ENCODE measurements at places on chromosomes 11 and 22. TPM values are rescaled to one million over a fixed set of nuclear protein-coding genes. Genes with fewer than 3 reads are reported as not detected.

GRCh38 chr11:15688351-15688792 lies 573.6 kb downstream of the INSC start:
- H3K36me3 ChIP-seq = peaks cover 6% of the 10 kb centered on the region
- H3K27ac ChIP-seq = no peak overlapping the region
- peaks cover 26% of the 10 kb centered on the region for H3K27me3 ChIP-seq
- no peaks in the 10 kb centered on the region for H3K4me1 ChIP-seq

- H3K27me3 ChIP-seq = peaks cover 2% of the 10 kb centered on the region
- no peaks in the 10 kb centered on the region for H3K36me3 ChIP-seq
- no peak for DNase-seq
- no peak overlapping the region for H3K4me3 ChIP-seq
- no peak overlapping the region for H3K27ac ChIP-seq
Observed at GRCh38 chr11:83759148-83759547, 473.0 kb upstream of the CCDC90B start.

Gene RTN4RL2
- total RNA-seq = not detected

DNA sequence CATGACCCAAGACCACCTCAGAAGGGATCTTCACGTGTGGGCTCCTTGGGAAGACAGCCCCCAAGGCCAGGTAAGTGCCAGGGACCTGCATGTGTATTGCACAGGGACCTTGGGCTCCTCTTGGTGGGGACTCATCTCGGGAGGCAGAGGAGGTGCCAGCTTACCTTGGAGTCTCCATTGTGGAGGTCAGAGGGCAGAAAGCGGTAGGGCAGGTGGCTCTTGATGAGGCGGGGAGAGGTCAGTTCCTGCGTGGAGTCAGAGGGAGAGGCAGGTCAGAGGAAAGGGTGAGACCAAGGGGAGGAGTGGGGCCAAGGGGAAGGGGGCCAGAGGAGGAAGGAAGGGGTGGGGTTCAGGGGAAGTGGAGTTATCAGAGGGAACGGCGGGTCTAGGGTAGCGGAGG lies 22.5 kb downstream of the SULT4A1 start:
- no peaks in the 10 kb centered on the region for H3K4me1 ChIP-seq
- no peak overlapping the region for H3K4me3 ChIP-seq
- H3K27ac ChIP-seq = no peak overlapping the region
- H3K27me3 ChIP-seq = no peaks in the 10 kb centered on the region

DNA sequence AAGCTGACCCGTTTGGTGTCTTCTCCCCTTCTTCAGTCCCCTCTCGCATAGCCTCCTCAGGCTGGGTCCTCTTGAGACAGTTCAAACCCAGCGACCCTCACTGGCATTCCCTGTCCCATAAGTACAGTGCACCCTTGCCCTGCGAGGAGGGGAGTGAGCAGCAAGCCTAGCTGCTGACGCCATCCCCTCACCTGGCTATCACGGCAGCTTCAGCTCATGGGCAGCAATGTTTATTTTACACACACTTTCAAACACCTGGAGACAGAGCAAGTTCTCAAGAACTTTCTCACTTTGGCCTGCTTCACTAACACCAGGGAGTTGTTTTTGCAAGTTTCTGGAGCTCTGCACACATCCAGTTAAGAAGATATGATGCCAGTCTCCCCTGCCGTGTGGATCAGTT lies 189.6 kb upstream of the E2F8 start:
- no peaks in the 10 kb centered on the region for H3K4me1 ChIP-seq
- DNase-seq = no peak
- H3K36me3 ChIP-seq = no peaks in the 10 kb centered on the region
- H3K27me3 ChIP-seq = peaks cover 15% of the 10 kb centered on the region

Gene INS
- total RNA-seq = not detected

Measured in naive thymus-derived CD8-positive, alpha-beta T cell (primary cell).